Prostate gland (tissue), 2 donors: ENCODE measurements at places on chromosomes 16 and 17. TPM values are rescaled to one million over a fixed set of nuclear protein-coding genes. Genes with fewer than 3 reads are reported as not detected.

DNA sequence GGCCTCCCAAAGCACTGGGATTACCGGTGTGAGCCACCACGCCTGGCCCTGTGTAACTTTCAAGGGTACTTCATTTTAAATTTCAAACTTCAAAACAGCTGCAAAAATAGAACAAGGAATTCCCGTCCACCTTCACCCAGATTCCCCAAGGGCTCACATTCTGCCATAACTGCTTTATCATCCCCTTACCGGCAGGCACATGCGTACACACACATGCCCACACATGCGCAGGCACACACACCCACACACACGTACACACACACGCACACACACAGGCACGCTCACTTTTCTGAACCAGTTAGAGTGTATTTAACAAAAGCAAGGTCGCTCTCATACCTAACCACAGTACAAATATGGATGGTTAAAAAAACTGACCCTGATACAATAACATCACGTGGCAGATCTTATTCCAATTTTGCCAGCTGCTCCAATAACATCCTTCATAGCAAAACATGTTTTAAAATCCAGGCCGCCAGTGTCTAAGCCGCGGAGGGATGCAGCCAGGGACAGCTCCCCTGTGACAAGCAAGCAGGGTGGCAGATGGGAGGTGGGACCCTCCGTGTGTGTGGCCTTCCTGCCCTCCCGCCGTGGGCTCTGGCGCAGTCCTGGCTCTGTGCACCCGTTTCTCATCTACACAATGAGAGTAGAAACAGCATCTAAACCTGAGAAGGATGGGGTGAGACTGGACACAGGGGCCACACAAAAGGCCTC is 23.1 kb downstream of the PDIA2 start:
- no peaks in the 10 kb centered on the region for H3K4me1 ChIP-seq
- H3K36me3 ChIP-seq, result no peaks in the 10 kb centered on the region
- H3K4me3 ChIP-seq, result no peak overlapping the region
- no peaks in the 10 kb centered on the region for H3K27me3 ChIP-seq

DNA sequence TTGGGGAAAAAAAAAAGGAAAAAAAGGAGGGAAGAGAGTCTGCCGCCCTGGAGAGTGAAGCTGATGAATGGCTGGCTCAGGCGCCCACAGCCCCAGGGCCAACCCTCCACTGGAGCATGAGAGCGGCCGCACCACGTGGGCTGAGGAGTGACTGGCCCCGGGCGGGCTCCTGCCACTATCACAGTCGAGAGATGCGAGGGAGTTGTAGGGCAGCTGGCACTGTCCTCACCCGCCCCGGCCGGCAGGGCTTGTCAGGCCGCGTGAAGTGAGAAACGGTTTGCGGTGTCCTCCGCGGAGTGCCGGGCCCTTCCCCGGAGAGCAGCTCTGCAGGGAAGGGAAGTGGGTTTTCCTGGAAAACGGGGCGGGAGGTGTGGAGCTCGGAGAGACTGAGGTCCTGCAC is 45.9 kb downstream of the JPH3 start:
- no peaks in the 10 kb centered on the region for H3K4me1 ChIP-seq
- H3K4me3 ChIP-seq, result no peak overlapping the region
- no peaks in the 10 kb centered on the region for H3K36me3 ChIP-seq

DNA sequence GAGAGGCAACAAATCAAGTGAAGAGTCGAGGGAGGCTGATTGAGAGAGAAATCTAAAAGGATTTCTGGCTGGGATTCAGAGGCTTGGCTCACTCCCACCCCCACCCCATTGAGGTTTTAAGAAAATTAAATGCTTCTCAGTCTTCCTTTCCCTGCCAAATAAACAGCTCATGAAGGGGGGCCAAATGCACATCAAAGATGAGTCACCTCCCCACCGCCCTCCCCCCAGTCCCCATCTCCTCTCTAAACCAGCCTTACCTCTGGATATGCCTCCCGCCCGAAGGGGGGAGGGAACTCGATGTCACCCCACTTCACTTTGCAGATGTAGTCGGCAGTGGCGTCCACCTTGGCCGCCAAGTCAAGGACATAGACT is 11.6 kb downstream of the ACLY start:
- DNase-seq, result no peak
- H3K36me3 ChIP-seq, result peaks cover 56% of the 10 kb centered on the region
- no peaks in the 10 kb centered on the region for H3K4me1 ChIP-seq
- no peak overlapping the region for H3K4me3 ChIP-seq
- H3K27ac ChIP-seq, result no peak overlapping the region

GRCh38 chr16:58339452-58339981 is 44.7 kb upstream of the PRSS54 start:
- H3K27me3 ChIP-seq, result no peaks in the 10 kb centered on the region
- no peaks in the 10 kb centered on the region for H3K36me3 ChIP-seq
- H3K4me1 ChIP-seq, result no peaks in the 10 kb centered on the region
- H3K4me3 ChIP-seq, result no peak overlapping the region

DNA sequence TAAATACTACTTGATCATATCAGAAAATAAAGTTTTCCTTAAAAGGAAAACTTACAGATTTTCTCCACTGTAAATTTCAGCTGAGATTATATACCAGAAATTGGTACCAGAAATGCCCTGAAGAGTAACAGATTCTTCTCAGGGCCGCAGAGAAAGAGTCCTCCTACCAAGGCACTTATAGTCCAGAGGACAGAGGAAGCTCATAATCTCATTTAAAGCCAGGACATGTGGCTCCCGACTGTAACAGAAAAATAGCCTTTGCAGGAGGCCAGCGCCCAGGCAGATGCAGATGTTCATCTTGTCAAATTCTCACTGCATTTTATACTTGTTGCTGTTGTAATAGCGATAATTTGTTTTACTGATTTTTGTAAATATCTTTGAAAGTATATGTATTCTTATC is 43.7 kb downstream of the TNRC6C start:
- H3K36me3 ChIP-seq, result no peaks in the 10 kb centered on the region
- H3K4me1 ChIP-seq, result no peaks in the 10 kb centered on the region
- H3K27me3 ChIP-seq, result no peaks in the 10 kb centered on the region
- DNase-seq, result no peak

DNA sequence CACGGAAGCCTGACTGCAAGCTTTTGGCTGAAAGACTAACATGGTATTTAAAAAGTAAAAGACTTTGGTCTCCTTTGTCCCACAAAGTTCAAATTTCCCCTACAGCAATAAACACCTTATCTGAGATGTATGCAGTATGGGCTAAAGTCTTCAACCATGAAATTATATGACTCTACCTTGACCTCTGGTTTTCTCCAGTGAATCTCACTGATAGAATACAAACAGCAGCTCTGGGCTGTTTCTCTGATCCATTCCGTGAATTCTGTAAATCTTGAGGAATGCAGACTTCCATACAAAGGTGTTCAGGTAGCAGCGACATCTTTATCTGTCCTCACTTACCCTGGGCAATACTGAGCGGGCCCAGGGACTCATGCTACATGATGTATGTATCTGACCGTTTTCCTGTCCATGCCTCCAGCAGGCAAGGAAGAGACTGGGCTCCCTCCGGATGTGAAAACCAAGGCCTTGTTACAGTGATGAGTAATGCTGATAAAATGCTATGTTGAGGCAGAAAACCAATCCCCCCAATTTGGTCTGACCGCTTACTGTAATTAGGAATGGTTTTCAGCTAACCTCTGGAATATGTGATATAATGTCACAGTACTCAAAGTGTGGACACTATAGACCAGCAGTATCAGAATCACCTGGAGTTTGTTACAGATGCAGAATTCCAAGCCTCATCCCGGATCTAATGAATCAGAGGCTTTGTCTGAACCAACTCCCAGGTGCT is 589.8 kb downstream of the HS3ST4 start:
- DNase-seq, result no peak
- no peak overlapping the region for H3K4me3 ChIP-seq
- no peaks in the 10 kb centered on the region for H3K27me3 ChIP-seq
- no peak overlapping the region for H3K27ac ChIP-seq
- no peaks in the 10 kb centered on the region for H3K36me3 ChIP-seq
- H3K4me1 ChIP-seq, result no peaks in the 10 kb centered on the region

Gene FA2H
- 3.0 TPM for total RNA-seq

Gene SHISA9
- total RNA-seq, result 24.0 TPM
